ENCODE measurements at places on chromosomes 6 and 20.
A peak's percentile ranks its signal among the peaks of the same experiment; 100 is the strongest.

DNA sequence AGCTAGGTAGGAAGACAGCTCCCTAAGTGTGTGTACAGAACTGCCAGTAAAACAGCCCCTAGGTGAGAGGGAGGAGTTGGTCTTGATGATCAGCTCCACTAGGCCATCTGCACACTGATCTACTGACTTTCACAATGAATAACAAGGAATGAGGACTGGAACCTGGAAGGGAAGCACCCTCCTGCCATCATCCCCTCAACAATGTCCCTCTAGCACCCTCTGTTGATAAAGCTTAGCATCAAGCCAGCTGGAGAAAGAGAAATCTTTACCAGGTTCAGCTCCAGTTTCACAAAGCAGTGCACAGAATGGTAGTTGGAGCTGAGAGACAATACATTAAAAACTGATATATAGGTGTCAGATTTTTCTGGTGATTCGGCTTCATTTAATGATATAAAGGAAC, 57.2 kb upstream of the IRAK1BP1 start:
- peak; percentile 98 for ATAC-seq

DNA sequence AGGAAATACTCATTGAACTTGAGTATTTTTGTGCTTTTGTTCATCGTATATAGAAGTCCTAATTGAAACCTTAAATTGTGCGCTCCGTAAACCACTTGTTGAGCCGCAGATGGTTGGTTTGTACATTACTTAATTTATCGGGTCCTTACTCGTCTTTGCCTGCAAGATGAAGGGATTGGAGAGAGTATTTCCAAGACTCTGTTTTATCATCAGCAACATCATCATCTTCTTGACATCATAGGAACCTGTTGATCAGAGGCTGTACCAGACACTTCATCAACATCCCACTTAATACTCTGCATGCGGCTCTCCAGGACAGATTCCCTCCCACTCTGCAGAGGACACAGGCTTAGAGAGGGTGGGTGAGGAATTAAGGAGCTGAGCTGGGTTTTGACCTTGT, 28.6 kb downstream of the TIAM2 start:
- no peak for ATAC-seq

GRCh38 chr6:125802383-125802782, 11.6 kb downstream of the NCOA7 start:
- ATAC-seq = no peak

- no peak for ATAC-seq
These were observed 25.5 kb downstream of the NCOA3 start for GRCh38 chr20:47527004-47527800.

DNA sequence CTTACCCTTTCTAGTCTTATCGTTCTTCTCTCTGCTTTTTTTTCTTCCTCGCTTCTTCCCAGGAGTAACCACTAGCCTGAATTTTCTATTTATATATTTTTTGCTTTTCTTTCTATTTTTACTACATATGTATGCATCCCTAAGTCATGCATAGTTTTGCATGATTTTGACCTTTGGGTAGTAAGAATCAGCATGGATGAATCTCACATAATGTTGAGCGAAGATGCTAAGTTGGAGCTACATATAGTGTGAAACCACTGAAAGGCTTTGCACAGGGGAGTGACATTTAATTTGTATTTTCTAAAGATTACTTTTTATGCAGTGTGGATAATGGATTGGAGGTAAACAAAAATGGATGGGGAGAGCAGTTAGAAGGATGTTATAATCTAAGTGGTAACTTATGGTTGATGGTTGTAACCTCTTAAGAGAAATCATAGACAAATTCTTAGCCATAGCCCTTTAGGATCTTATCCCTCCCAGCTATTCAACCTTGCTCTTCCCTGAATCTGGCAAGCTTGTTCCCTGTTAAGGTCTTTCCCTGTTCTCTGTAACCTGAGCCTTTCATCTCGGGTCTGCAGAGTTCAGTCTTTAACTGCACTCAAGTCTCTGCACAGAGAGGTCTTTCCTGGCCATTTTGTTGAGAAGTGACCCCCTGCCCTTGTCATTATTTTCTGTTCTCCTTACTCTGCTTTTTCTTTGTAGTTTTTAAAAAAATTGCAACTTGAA, 18.0 kb downstream of the PEX7 start:
- peak; percentile 39 for ATAC-seq

GRCh38 chr6:25972128-25972527, 9.5 kb downstream of the TRIM38 start:
- no peak for ATAC-seq

DNA sequence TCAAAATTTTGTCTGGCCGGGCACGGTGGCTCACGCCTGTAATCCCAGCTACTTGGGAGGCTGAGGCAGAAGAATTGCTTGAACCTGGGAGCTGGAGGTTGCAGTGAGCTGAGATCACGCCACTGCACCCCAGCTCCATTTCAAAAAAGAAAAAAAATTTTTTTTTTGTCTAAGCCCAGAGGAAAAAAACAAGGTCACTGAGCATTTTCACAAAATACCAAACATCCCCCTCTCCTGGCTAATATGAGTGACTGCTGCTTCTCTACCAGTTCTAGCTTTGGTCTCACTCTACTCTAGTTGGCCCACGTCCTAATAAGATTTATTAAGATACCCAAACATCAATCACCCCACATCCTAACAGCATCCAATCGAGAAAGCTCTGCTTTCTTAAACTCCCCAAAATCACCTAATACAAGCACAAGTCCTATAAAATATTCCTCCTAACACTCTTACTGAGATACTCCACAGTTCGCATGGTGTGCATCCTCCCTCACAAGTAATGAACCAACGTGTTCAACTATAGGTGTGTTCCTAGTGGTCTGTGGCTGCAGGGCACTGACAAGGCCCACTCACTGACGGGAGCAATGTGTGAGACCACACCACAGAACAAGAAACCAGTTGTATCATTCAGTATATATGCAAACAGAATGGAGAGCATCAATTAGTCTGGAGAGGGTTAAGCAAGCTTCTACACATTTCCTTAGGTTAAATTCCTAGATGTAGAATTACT, 64.2 kb downstream of the FKBP5 start:
- peak; percentile 76 for ATAC-seq

GRCh38 chr6:85569323-85569722, 24.3 kb downstream of the SNX14 start:
- peak; percentile 68 for ATAC-seq
